Activated CD8-positive, alpha-beta memory T cell treated with anti-CD3 and anti-CD28 coated beads for 48 hours (primary cell): ENCODE measurements at places on chromosomes 5 and 9.

DNA sequence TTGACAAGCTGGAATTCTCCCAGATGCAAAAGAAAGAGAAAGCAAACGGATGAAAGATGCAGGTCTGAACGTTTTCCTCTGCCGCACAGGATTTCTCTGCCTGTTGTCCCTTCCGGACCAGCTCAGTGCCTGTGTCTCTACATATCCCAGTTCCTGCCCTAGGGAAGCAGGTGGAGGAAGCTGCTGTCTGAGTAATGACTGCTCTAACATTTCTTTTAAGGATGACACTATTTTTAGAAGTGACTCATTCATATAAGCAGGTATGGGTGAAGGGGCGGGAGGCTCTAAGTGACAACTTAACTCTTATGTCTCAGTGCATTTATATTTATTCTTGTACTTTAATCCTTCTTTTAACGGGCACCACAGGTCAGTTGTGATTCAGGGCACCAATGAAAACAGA is 128.8 kb downstream of the SLC24A2 start:
- no peak for DNase-seq

- no peak for DNase-seq
These were observed 5.6 kb downstream of the P4HA2 start for GRCh38 chr5:132221781-132222648.

DNA sequence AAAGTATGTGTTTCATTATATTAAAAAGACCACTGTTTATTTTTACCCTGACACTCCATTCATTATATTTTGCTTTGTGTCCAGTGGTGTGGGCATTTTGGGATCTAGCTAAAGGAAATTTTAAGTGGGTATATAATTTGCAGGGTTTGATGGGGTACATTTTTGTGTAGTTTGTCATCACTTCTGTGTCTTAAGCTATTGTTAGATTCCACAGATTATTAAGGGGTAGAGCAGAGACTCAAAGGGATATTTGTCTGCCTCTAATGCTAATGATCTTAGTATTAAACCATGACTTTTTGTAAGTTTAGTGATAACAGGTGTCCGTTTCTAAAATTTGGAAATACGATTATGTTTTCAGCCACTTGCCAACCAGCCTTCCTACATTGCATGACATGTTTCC is 731.6 kb downstream of the BRINP1 start:
- DNase-seq = no peak

GRCh38 chr5:171945476-171945875 is 61.0 kb downstream of the FBXW11 start:
- DNase-seq = no peak

DNA sequence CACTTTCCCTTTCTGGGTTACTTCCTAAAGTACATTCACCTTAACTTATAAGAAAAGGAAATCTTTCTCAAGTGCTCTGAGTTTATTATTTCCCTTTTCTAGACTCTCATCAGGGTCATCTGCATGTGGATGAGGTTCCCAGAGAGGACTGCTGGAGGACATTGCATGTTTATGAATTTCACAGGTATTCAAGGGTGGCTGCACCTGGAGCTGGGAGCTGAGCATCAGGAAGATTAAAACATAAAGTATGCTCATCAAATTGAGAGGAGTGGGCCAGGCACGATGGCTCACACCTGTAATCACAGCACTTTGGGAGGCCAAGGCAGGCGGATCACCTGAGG is 34.7 kb upstream of the PLIN2 start:
- DNase-seq = no peak

DNA sequence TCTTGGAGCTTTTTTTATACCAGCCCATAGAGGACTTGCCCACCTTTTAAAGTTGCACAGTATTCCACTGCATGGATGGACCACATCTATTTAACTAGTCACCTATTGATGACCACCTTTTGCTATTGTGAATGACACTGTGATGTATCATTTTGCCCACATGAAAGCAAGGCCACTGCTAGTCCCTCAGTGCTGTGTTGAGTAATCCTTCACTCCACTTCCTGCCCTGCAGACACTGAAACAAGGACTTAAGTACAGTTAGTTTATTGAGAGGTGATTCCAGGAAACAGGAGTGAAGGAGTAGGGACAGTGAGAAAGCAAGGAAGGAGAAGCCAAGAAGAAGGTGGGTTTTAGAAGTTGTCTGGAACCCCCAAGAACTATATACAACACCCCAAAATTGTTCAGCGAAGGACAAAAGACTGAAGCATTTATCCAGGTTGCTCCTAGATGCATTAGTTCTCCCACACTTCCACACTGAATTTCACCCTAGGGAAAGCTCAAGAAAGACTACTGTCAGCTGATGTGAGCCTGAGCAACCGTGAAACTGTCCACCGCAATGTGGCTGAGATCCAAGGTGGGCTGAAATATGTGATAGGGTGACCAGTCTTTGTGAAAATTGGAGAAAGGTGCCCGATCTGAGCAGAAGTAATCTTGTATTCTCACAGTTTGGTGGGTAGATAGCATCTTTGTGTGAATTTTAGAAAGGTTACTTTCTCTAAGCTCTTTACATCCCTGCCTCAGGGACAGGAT is 45.2 kb upstream of the ANKRD31 start:
- no peak for DNase-seq

GRCh38 chr5:135691044-135691443 is 112.3 kb upstream of the CXCL14 start:
- DNase-seq = no peak

GRCh38 chr5:168590666-168591065 is 11.5 kb upstream of the PANK3 start:
- no peak for DNase-seq

DNA sequence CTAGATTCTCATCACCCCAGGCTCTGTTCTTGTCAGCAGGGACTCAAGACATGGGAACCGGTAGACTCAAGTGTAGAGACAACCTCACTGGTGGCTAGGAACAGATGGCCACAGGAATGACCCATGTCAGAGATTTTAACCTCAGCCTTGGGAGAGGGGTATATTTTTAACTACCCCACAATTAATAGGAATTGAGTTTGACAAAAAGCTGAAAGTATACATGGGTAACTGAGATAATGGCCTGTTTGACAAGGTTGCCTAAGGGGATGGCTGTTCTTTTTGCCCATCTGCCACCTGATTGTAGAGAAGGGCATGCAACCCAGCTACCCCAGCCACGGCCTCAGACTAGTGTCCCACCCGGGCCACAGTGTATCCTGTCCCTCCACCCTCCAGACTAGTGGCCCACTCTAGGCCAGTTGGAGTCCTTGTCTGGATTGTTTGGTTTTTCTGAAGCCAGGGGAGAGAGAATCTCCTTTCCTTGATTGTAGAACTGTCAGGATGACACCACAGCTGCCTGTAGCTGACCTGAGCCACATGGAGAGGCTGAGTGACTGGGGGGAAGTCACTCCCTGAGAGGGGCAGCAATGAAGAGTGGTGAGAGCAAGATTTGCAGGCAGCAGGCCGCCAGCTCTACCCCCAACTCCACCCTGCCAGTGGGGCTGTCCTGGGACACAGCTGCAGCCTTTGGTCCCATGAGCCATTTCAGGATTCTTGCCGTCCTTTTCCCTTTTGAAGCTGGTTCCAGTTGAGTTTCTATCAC is 14.6 kb upstream of the ANGPTL2 start:
- DNase-seq = no peak

DNA sequence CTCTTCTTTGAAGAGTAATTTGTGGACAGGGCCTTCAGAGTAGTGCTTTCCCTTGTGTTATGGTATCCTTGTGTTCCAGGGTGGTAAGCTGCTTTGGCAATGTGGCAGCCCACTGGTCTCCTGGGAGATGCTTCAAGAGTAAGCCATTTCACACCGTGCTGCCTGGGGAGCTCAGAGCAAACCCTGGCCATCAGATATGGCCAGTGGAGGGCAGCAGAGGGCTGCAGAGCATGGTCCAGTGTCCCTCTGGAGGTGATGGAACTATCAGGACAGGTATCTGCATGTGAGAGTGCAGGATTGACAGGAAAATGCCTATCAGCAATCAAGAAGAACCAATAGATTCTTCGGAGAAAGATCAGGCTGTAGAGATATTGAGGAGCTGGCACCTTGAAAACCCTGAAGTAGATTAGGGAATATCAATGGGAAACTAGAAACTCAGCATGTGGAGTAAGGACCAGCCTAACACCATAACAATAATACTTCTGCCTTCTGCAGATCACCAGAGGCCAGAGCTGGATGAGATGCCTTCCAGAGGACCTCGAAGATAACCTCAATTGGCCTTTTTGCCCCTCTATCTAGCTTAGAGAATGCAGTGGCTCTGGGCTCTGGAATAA is 90.8 kb downstream of the PLPPR1 start:
- no peak for DNase-seq

GRCh38 chr5:149392718-149393117 is 13.6 kb upstream of the IL17B start:
- DNase-seq = no peak

- no peak for DNase-seq
These were observed 989.8 kb downstream of the TLE1 start for GRCh38 chr9:80699511-80699998.

DNA sequence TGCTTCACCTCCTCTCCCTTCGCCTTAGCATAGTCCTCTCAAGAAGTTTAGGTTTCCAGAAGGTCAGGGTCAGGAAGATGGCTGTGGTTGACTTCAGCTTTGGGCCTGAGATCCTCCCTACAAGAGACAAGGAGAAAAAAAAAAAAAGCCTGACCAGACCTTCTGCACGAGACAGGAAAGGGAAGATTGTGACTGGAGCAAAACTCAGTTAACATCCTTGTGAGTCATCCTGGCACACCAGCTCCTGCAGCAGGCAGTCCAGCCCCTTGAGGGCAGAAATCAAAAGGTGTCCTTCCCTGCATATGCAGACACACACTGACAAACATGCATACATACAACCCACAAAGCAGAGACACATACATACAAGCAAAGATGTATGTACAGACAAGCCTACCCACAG is 18.0 kb upstream of the ENHO start:
- no peak for DNase-seq

- DNase-seq = no peak
These were observed 789.3 kb downstream of the SEMA5A start for GRCh38 chr5:8756498-8757084.

DNA sequence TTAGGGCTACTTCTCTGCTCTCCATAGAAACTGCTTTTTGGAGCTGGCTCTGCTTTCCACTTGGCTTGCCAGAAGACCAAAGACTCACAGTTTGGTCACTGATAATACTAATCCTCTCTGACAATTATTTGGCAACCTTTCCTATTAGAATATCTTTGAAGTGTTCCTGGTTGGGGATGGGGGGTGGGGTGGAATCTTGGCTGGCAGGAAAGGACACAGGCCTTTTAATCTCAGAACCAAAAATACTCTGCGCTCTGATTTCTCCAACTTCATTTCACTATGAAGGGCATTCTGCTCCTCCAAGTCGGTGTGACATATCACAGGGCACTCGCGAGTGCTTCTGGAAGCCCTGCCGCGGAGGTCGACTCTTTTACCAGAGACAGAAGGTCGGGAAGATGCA is 1329.0 kb upstream of the WWC1 start:
- DNase-seq = no peak

DNA sequence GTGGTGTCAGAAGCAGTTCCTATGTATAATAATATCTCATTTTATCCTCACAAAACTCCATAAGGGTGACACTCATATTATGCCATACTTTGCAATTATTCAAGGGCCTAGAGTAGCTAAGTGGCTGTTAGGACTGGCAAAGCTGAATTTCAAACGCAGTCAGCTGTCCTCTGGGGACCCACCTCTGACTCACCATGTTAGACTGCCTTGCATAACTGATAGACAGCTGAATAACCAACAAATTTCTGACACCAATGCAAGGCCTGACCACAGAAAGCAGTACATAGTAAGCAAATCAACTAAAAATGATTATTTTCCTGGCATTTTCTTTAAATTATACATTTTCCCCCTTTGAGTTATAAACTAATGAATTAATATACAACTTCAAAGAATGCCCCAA is 251.6 kb upstream of the PTGER4 start:
- DNase-seq = no peak

DNA sequence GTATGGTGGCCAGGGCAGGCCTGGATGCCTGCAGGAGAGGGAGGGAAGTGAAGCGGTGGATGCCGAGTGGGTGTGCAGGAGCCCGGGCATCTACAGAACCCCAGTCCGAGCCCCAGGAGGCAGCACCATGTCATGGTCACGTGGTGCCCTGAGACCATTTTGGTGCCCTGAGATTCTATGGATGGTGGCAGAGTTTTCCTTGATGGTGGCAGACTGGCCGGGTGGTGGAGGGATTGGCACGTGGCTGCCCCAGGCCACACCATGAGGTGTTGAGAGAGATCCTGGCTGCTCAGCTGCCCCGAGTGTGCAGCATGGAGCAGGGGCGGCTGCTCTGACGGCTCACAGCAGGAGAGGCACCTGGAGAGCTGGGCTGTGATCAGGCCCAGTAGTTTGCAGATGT is 52.3 kb downstream of the SYK start:
- no peak for DNase-seq

DNA sequence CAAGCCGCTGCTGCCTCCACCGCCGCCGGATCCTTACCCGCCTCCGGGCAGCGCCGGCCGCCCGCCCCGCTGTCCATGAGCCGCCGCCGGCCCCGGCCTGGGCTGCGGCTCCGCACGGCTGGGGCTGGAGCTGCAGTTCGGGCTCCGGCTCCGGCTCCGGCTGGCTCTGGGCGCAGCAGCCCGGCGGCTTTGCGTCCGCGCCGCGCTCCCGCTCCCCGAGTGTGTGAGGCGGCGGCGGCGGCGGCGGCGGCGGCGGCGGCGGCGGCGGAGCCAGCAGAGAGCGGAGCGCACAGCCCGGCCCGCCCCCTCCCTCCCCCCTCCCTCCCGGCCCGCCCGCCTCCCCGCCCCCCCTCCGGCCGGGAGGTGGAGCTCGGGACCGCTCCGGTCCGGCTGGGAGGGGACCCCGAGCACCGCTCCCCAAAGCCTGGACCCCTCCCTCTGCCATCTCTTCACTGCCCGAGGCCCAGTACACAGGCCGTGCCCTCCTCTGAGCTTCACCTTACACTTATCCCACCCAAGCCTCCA is at the start of gene PCDH1:
PCDH1 (minus strand) TSS at position 225 of the 525 bp plus-strand sequence; CDS start at position 77, 148 bp downstream.
- no peak for DNase-seq

DNA sequence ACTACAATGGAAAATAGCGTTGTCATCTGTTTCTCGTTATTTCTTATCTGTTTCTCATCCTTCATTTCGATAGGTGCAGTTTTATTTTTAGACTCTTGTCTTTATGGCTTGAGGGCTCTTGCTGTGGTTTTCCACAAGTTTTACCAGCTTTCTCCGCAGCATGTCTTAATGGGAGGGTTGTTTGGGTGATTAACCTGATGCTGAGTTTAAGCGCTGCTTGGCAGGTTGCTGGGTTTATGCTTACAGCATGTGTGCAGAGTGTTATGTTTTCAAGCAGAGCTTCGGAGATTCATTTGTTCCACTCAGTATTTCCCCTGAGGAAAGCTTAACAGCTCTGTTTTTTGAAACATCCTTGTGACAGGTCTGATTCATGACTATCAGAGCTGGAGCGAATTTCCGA is 154.0 kb downstream of the SLC12A2 start:
- no peak for DNase-seq

- no peak for DNase-seq
These were observed 113.1 kb downstream of the PSD2 start for GRCh38 chr5:139908749-139909148.

DNA sequence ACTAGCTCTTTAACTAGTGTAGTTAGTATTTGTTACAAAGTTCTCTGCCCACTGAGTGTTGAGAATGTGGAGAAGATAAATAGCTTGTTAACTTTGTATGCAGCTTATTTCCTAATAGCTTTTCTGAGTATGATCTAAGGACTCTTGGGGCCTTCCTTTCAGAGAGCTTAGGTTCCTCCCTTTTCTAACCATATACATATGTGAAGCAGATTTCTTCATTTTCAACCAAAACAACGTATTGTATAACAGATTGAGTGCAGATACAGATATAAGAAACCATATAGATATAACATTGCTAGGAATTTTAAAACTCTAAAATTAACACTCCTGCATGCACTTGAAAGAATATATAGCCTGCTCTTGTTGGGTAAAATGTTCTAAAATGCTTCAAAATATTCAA is 70.4 kb downstream of the SCAMP1 start:
- DNase-seq = no peak
